ENCODE measurements at places on chromosomes 5 and 9.

GRCh38 chr9:136947028-136947891, 2.2 kb downstream of the C8G start:
- no peak overlapping the region for H3K4me3 ChIP-seq
- H3K27me3 ChIP-seq, result no peaks in the 10 kb centered on the region
- no peaks in the 10 kb centered on the region for H3K36me3 ChIP-seq
- H3K27ac ChIP-seq, result no peak overlapping the region
- no peak for DNase-seq
- H3K4me1 ChIP-seq, result peaks cover 8% of the 10 kb centered on the region

DNA sequence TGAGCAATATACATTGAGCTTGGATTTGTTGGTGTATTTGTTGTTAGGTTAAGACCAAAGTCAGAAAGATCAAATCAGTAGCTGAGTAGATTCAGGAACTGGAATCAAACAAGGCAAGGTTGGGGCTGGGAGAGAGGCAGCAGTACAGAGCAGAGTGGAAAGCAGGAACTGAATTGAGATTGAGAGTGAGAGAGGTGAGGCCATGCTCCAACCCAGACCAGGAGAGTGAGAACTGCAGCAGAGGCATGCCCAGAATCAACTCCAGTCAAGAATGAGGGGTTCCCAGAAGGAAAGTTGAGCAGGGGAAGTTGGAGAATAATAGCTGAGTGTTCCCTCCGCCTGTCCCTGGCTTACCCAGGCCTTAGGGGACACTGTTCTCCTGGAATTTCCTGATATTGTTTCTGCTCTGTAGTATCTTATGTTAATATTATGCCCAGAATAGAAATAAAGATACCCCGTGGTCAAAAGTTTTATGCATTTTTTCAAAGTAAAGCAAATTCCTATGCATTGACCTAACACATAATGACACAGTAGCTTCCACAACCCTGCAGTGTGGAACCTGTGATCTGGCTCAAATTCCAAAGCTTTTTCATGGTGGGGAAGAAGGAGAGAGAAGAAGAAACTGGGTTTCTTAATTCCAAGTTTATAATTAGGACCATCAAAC, 82.7 kb downstream of the SV2C start:
- DNase-seq, result no peak
- H3K27me3 ChIP-seq, result peaks cover 20% of the 10 kb centered on the region
- H3K4me3 ChIP-seq, result no peak overlapping the region

DNA sequence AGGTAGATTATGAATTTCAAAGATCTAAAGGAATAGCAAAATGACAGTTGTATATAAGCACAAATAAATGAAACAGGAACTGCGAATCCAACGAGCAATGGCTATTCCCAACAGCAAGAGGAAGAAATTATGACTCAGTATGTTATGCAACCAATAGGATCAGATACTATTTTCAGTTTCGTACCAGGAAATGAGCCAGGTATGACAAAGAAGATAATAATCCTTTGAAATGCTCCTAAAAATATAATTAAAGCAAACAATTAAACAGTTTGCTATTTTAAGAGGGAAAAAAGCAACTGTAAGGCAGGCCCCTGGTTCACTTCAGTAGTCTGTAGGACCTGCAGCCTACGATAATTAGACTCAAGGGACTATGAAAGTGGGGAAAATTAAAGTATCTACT, 58.9 kb downstream of the AUH start:
- H3K4me1 ChIP-seq, result peaks cover 27% of the 10 kb centered on the region
- no peak overlapping the region for H3K4me3 ChIP-seq
- DNase-seq, result no peak
- no peaks in the 10 kb centered on the region for H3K27me3 ChIP-seq

- peaks cover 70% of the 10 kb centered on the region for H3K27me3 ChIP-seq
- H3K4me1 ChIP-seq, result no peaks in the 10 kb centered on the region
- no peak overlapping the region for H3K4me3 ChIP-seq
Observed at GRCh38 chr9:117796681-117797080, 92.5 kb downstream of the TLR4 start.

- H3K36me3 ChIP-seq, result no peaks in the 10 kb centered on the region
- H3K4me3 ChIP-seq, result no peak overlapping the region
- no peaks in the 10 kb centered on the region for H3K27me3 ChIP-seq
- no peaks in the 10 kb centered on the region for H3K4me1 ChIP-seq
- no peak overlapping the region for H3K27ac ChIP-seq
Observed at GRCh38 chr5:150227606-150228273, 37.9 kb downstream of the SLC6A7 start.

GRCh38 chr9:127970401-127971313, 10.1 kb downstream of the EEIG1 start:
- no peaks in the 10 kb centered on the region for H3K27me3 ChIP-seq
- DNase-seq, result peak; percentile 80
- H3K4me3 ChIP-seq, result peak overlapping the region; percentile 69
- peaks cover 9% of the 10 kb centered on the region for H3K36me3 ChIP-seq

DNA sequence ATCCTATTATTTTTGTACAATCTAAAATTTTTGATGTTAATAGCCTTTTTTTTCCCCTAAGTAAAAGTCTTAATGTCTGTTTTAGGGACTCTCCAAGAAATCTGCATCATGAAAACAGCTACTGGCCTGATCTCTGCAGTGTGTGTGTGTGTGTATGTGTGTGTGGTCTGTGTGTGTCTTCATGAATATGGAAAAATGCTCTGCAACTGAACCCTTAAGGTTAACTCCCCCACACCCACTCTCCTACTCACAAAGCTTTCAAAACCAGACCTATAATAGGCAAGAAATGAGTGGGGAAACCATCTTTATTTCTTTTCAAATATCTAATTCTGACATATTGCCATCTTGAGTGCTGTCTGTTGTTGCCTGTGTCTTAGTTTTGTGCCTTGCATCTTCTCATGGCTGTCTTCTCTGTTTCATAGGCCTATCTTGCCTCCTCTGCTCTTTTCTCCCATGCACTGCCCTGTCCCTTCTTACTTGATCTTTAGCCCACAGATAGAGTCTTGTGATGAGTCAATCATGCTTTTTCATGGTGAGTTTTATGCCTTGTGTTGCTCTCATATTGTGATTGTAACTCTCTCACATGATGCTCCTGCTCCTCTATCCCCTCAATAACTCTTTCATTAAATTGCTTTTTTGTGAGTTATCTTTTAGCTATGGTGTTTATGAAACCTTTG, 68.3 kb downstream of the CHSY3 start:
- H3K36me3 ChIP-seq, result no peaks in the 10 kb centered on the region
- no peak overlapping the region for H3K27ac ChIP-seq
- DNase-seq, result no peak
- H3K27me3 ChIP-seq, result no peaks in the 10 kb centered on the region
- H3K4me1 ChIP-seq, result no peaks in the 10 kb centered on the region
- no peak overlapping the region for H3K4me3 ChIP-seq

DNA sequence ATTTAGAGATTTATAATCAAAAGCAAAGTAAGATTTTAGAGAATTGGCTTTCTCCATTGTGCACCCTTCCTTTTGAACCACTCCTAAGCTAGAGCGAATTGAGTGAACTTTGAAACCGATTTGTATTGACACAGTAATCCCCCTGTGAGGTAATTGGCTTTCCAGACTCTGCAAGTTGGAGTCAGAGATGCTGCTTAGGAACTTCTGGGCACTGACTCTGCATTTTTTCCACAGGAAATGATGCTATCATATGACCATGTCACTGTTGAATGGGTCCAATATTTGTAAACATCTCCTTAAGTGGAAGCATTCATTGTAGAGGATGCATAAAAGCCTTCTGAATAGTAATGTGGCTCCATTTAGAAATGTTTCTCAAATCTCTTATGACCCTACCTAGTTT, 394.4 kb upstream of the ZNF608 start:
- DNase-seq, result no peak
- no peak overlapping the region for H3K27ac ChIP-seq
- peaks cover 9% of the 10 kb centered on the region for H3K4me1 ChIP-seq
- no peaks in the 10 kb centered on the region for H3K36me3 ChIP-seq
- H3K4me3 ChIP-seq, result no peak overlapping the region

DNA sequence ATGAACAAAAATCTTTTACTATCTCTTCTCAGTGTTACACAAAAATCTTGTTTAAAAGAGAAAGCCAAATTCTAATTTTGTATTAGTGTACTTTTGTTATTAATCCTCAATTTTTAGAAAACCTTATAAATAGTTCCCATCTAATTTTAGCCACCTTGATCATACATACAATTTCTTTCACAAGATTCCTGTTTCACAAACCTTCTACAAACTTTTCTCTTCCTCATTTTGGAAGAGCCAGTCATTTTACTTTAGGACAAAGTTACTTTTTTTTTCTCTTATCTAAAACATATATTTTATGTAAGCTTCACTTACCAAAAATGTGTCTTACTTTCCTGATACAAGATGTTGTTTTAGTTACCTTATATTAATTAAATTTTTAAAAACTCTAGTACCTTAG, 161.3 kb downstream of the YIPF5 start:
- H3K27ac ChIP-seq, result no peak overlapping the region
- DNase-seq, result no peak
- no peaks in the 10 kb centered on the region for H3K36me3 ChIP-seq
- peaks cover 15% of the 10 kb centered on the region for H3K27me3 ChIP-seq
- H3K4me3 ChIP-seq, result no peak overlapping the region

DNA sequence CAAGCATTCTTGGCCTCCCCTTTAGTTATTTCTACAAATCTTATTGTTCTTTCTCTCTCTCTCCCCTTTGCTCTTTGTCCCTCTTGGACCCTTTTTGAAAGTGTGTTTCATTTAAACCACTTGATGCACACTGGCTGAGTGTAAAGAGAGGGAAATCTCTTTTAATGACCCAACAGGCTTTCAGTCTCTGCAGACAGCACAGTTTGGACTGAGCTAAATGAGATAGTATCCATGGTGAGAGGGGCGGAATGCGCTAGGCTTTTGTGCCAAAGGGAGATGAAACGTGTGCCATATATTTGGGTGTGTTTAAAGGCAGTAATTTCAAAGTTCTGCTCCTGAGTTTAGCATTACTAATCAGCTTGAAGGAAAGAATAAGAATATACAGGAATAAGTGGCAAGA, 184.9 kb downstream of the PCSK1 start:
- no peak overlapping the region for H3K4me3 ChIP-seq
- H3K27ac ChIP-seq, result no peak overlapping the region
- peaks cover 3% of the 10 kb centered on the region for H3K27me3 ChIP-seq
- H3K36me3 ChIP-seq, result no peaks in the 10 kb centered on the region

GRCh38 chr9:78049484-78049883, 17.9 kb upstream of the GNAQ start:
- H3K27ac ChIP-seq, result no peak overlapping the region
- DNase-seq, result no peak
- no peak overlapping the region for H3K4me3 ChIP-seq
- H3K27me3 ChIP-seq, result peaks cover 28% of the 10 kb centered on the region
- H3K4me1 ChIP-seq, result peaks cover 7% of the 10 kb centered on the region

- no peaks in the 10 kb centered on the region for H3K4me1 ChIP-seq
- H3K27ac ChIP-seq, result no peak overlapping the region
- no peak for DNase-seq
- H3K27me3 ChIP-seq, result no peaks in the 10 kb centered on the region
- no peak overlapping the region for H3K4me3 ChIP-seq
Observed at GRCh38 chr5:147746986-147747385, 35.5 kb downstream of the JAKMIP2 start.

GRCh38 chr9:72478966-72479365, 42.4 kb upstream of the TMC1 start:
- H3K36me3 ChIP-seq, result no peaks in the 10 kb centered on the region
- no peak overlapping the region for H3K27ac ChIP-seq
- H3K4me1 ChIP-seq, result peaks cover 6% of the 10 kb centered on the region
- no peak for DNase-seq
- H3K27me3 ChIP-seq, result no peaks in the 10 kb centered on the region
- H3K4me3 ChIP-seq, result no peak overlapping the region

DNA sequence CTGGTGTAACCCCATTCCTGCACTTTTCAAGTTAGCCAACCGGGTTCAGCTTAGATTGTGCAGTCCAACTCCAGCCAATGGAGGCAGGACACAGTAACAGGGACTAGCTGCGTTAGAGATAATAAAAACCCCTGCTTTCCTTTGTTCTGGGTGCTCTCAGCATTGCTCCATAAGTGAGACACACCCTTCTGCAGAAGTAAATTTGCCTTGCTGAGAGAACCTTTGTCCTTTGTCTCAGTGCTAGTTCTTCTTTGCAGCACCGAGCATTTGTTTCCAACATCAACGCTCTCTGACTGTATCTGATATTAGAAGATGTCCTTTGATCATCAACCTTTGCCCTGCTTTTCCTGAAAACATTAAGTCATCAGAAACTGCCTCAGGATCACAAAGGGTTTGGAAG, 169.5 kb upstream of the OR13F1 start:
- no peak for DNase-seq
- H3K4me3 ChIP-seq, result no peak overlapping the region
- H3K27ac ChIP-seq, result no peak overlapping the region
- no peaks in the 10 kb centered on the region for H3K4me1 ChIP-seq
- H3K36me3 ChIP-seq, result no peaks in the 10 kb centered on the region

GRCh38 chr5:173187054-173187743, 42.9 kb downstream of the BNIP1 start:
- H3K36me3 ChIP-seq, result peaks cover 2% of the 10 kb centered on the region
- no peak overlapping the region for H3K27ac ChIP-seq
- H3K4me1 ChIP-seq, result no peaks in the 10 kb centered on the region
- H3K4me3 ChIP-seq, result no peak overlapping the region

DNA sequence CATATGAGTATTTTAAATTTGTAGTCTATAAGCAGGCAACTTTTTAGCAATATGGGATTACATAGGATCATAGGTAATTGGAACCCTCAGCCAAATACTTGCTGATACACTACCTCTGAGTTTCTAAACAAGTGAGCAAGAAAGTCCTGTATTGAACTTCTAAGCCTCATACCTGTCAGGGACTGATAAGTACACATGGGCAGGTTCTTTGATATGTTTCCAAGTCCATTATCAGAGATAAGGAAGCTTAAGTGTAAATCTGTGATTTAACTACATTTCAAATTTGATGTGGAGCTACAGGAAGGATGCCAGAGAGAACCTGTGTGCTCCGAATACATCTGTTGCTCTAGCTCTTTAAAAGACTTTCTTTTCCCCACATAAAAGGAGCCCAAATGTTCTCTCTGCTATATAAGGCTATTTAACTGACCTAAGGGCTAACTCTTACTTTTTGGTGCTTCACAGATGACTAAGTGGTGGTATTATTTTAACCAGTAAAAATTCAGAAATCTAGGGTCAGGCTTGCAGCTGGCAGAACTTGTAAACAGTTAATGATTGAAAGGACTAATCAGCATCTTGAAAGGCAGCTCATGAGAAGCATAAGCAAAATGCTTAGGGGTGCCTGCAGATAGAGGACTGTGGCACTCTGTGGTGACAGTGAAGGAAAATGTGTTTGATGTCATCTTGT, 228.6 kb downstream of the NR3C1 start:
- no peak overlapping the region for H3K27ac ChIP-seq
- DNase-seq, result no peak
- no peaks in the 10 kb centered on the region for H3K36me3 ChIP-seq
- no peak overlapping the region for H3K4me3 ChIP-seq
- H3K4me1 ChIP-seq, result no peaks in the 10 kb centered on the region
- H3K27me3 ChIP-seq, result no peaks in the 10 kb centered on the region

DNA sequence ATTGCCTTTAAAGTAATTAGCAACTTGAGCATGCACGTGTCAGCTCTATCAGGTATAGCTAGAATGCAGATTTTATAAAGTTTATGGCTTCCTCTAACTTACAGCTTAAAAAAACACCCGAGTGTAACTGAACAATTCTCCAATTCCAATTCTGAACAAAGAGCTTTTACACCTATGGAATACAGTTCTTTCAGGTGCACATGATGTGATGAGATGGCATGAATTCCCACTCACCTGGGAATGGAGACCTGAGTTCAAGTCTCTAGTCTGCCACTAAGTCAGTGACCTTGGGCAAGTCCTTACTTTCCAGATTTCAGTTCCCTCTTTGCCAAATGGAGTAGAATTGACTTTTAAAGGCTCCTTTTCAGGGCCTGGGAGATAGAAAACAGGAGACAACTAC, 1.8 kb downstream of the ZFAND5 start:
- H3K36me3 ChIP-seq, result peaks cover 18% of the 10 kb centered on the region
- H3K27me3 ChIP-seq, result no peaks in the 10 kb centered on the region
- peak overlapping the region; percentile 88 for H3K4me3 ChIP-seq
- H3K4me1 ChIP-seq, result peaks cover 22% of the 10 kb centered on the region
- peak overlapping the region; percentile 84 for H3K27ac ChIP-seq
- DNase-seq, result no peak

Data from stimulated activated naive B cell treated with anti-CD40 and anti-IgM and Interleukin-4, amounts not matched to agents 10 μg/mL and 1 μg/mL and 100 μg/mL, for 72 hours (primary cell).